ENCODE measurements at places on chromosomes 12 and 14. TPM values are rescaled to one million over a fixed set of nuclear protein-coding genes. Genes with fewer than 3 reads are reported as not detected.

The FAR2 gene
- polyA plus RNA-seq: 9.8 TPM

The REM2 gene
- polyA plus RNA-seq: 5.2 TPM

GRCh38 chr12:124270671-124271070 is 24.2 kb upstream of the RFLNA start:
- DNase-seq: no peak

GRCh38 chr12:9943240-9943639 is 11.1 kb upstream of the CLEC2A start:
- peak; percentile 84 for DNase-seq

The XPOT gene
- 16.0 TPM for polyA plus RNA-seq

The B3GNT4 gene
- polyA plus RNA-seq: 0.54 TPM

Measured in spleen (tissue), 13 donors.